ENCODE measurements at places on chromosomes 13 and 19.
A peak's percentile ranks its signal among the peaks of the same experiment; 100 is the strongest.

- no peak for DNase-seq
These were observed 749 bp downstream of the GDF15 start for GRCh38 chr19:18386543-18387271.

GRCh38 chr19:2070436-2070827, 19.4 kb upstream of the MKNK2 start:
- no peak for DNase-seq

DNA sequence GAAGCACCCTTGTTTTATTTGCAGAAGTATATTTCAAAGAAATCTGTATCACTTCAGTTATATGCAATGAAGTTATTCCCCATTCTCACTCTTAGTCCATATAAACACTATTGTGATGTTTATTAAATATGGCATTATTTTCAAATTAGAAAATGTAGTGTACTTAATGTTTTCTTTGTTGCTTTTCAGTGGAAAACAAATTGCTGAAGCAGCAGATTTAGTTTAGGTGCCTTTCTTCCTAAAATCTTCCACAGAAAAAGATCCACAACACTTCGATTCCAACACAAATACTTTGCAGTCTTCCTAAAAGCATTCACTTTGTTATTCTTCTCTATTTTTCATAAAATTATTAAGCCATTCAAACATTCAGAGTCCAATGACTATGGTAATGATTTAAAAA, 492.1 kb upstream of the GPC6 start:
- DNase-seq, result no peak

- DNase-seq, result no peak
These were observed 101.9 kb downstream of the PTPRS start for GRCh38 chr19:5238700-5239099.

DNA sequence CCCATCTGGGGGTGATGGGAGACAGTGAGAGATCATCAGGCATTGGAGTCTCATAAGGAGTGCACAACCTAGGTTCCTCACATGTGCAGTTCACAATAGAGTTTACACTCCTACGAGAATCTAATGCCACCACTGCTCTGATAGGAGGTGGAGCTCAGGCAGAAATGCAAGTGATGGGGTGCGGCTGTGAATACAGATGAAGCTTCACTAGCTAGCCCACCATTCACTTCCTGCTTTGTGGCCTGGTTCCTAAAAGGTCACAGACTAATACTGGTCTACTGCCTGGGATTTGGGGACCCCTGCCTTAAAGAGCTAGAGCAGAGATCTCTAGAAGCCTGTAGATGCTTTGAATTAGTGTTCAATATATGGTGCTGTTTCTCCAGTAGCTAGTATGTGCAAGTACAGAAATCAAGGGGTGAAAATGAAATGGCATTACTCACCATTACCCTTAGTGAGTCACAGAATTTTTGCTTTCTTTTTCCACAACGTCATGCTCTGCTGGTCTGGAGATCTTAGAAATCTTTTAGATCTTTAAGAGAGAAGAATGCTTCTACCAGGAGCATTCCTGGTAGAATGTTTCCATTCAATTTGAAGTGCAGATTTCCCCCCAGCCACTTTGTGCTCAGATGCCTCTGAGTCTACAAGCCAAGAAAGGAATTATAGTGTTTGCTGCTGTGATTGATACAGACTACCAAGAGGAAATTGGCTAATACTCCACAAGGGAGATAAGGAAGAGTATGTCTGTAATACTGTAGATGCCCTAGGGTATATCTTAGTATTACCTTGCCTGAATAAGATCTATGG, 2301.2 kb downstream of the PCDH9 start:
- no peak for DNase-seq

DNA sequence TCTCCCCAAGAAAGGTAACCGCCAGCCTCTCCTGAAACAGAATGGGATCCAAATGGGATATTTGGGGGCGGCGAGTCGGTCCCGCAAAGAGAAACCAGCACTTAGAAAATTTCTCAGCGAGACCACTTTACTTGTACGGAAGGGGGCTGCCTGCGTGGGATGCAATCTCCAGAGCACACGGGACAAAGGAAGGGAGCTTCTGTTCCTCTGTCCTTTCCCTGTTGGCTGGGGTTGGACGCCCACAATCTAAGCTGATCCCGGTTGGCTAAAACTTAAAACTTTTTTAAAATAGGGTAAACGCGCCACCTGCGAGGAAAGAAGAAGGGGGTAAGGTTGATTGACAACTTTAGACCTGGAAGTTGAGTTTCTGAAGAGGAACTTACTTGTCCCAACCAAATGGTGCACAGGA, 826 bp upstream of the BSG start:
- DNase-seq, result peak; percentile 57

DNA sequence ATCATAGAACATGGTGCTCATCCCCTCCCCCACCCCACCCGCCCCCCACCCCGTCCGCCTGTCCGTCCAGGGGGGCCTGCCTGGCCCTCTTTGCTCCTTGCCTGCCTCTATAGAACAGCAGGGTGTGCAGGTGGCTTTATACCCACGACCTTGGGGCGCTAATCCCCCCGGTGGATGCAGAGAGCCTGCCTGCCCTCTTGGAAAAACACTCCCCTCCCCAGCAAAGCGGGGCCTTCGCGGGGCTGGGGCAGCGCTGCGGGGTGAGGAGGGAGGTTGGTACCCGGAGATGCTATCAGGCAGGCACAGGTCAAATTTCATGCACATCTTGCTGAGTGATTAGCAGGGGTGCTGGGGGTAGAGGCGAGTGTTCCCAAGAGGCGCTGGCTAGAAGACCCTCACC, 21.9 kb downstream of the RFX1 start:
- DNase-seq, result no peak

DNA sequence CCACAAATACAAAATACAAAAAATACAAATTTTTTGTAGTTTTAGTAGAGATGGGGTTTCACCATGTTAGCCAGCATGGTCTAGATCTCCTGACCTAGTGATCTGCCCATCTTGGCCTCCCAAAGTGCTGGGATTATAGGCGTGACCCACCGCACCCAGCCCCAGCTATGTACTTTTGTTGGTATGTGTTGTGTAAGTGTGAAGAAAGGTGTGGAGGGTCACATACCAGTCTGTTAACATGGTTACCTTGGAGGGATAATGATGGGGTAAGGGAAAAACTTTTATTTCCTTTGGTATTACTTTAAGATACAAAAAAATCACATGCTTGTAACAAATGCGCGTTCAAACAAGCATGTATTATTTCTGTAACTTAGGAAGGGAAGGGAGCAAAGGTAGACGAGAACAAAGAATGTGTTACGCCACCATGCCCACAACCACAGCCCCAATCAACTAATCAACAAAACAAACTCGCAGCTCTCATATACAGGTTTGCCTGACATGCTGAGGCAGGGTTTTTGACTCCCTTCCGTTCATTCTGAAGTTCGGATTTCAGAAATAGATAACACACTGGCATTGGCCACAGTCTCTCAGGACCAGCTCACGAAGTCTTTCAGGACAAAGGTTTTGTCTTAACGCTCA, 13.5 kb upstream of the VWA8 start:
- DNase-seq, result no peak

- DNase-seq, result peak; percentile 7
These were observed 7.5 kb downstream of the ZNF610 start for GRCh38 chr19:52343548-52343947.

DNA sequence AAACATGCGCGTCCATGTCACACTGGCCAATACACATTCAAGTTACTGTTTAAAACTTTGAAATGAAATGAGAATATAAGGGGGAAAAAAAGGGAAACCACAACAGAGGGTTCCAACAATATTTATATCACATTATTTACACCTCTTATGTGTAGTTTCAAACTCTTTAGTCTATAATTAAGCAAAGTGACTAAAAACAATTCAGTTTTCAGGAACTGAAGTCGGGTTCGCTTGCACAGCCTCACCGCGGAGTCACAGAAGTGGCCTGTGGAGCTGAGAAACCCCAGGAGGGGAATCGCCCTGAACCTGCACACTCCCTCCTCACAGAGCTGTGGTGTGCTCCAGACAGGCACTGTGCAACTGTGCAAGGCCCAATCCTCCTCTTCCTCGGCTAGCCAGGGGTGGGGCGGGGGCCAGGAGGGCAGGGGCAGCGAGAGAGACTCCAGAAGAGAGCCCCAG, 75.9 kb downstream of the STK24 start:
- DNase-seq, result no peak

DNA sequence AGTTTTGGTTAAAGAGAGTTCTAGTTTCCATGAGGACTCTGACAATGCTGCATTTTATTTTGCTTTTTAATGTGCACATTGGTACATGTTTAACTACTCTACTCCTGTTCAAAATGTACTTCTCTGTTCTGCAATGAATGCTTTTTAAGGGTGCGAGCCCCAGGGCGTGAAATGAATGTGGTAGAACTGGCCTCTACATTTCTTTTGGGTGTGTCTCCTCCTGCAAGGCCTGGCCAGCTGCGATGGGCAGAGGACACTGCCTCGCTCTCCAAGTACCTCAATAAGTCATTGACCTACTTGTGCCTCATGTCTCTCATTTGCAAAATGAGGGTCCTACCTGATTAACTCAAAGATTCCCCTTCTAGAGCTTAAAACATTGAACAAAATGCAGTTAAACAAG, 6.7 kb downstream of the RGS9BP start:
- DNase-seq, result no peak

GRCh38 chr19:50314724-50315708, 14.2 kb downstream of the KCNC3 start:
- peak; percentile 37 for DNase-seq

DNA sequence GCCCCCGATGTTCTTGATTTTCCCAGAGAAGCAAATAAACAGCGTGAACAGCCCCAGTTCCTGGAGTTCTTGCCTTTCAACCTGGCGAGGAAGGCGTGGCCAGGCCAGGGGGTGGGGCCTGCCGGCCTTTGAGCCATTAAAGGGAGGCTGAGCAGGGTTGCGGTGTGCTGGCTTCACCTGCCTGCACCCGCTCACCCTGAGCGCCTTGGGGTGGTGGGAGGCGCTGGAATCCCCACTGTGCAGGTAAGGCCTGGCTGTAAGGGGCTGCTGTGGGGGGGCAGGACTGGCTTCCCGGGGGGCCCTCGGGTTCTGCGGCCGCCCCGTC, 2.7 kb upstream of the MISP start:
- no peak for DNase-seq

DNA sequence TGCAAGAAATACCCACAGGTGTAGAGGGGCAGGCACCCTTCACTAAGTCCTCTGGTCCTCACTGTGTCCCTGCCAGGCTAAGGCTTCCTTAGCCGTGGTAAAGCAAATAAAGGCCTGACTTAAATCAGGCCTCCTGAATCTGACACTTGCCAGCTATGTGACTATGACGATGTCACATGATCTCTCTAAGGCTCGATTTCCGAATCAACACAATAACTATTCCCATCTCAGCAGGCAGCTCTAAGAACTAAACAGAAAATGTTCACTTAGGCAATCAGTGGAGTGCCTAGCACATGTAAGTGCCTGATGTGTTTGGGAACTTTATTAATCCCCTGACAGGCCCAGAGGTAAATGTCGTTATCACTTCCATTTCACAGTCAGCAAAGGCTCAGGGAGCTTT, 2.0 kb downstream of the ZNF550 start:
- no peak for DNase-seq

- no peak for DNase-seq
These were observed 273.2 kb downstream of the MYO16 start for GRCh38 chr13:108902405-108903155.

- DNase-seq, result no peak
These were observed 9.1 kb downstream of the ZNF653 start for GRCh38 chr19:11496391-11497163.

GRCh38 chr19:11422163-11423065, 3.3 kb upstream of the RGL3 start:
- peak; percentile 34 for DNase-seq

GRCh38 chr13:98460516-98460915, 116.4 kb downstream of the STK24 start:
- DNase-seq, result no peak

- no peak for DNase-seq
These were observed 3.8 kb upstream of the ABCA7 start for GRCh38 chr19:1035998-1036621.

DNA sequence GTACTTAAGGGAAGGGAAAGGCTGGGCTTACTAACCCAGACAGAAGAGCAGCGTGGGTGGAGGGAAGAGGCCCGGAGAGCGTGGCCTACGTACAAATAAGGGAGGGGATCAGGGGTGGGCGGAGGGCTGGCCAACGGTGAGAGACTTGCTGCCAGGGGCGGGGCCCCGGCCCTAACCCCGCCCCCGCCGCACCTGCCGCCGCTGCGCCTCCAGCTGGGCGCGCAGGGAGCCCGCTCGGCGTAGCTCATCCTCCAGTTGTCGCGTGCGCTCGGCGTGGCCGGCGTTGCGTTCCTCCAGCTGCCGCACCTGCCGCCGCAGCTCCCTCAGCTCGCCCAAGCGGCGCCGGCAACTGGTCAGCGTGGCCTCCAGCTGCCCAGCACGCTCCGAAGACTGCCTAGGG, 5.7 kb downstream of the HOOK2 start:
- DNase-seq, result no peak

- no peak for DNase-seq
These were observed 18.2 kb downstream of the ARHGAP33 start for GRCh38 chr19:35793381-35794165.

- DNase-seq, result no peak
These were observed 144.2 kb downstream of the URI1 start for GRCh38 chr19:30086220-30086619.

- DNase-seq, result peak; percentile 90
These were observed 179.7 kb downstream of the STK24 start for GRCh38 chr13:98397221-98397620.

DNA sequence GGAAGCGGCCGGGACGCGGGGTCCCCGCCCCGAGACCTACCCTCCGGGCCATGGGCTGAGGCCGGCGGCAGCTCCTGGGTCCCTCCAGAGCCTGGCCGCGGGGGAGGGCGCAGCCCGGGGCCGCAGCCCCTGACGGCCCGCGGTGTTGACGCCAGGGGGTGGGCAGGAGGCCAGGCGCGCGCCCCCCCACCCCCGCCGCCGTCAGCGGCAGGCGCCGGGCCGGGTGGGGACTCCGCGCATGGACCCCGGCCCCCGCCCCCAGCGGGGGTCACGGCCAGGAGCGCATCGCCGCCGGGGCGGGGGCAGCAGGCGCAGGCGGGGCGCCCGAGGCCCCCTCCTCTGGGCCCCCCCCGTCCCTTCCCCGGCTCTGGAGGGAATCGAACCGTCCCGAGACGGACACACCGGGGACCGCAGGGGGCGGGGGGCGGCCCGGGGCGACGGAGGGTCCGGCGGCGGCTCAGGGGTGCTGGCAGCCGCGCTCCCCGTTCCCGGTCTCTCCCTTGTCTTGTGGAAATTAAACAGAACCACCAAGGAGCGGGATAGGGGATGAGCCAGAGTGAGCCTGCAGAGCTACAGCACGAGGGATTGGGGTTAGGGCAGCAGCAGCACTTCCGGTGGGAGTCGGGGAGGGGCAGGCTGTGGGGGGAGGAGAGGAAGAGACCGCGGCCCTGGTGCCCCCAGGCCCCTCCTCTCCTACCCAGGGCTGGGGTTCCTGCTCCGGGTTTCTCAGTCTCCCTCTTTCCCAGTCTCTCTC, at the start of gene MEIS3:
Gene MEIS3, minus strand, starts transcription at position 498 of the 754 bp plus-strand sequence. Its CDS starts 446 bp downstream, at position 52.
- DNase-seq, result no peak

DNA sequence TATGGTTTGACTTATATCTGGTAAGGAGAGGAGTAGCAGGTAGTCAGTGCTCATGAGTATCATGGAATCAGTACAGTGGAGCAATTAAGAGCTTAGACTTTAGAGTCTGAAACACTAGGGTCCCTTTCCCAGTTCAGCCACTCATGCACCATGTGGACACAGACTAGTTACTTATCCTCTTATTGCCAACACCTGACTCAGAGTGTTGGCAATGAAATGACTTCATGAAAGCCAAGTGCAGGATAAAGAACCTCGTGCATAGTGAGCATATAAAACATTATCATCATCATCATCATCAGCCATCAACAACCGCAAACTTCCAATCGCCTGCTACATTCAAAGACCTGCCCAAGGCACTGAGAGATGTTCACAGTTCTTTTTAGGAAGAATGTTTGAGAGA, 164.2 kb downstream of the FOXO1 start:
- no peak for DNase-seq
